ENCODE measurements at places on chromosomes 3 and 15.

DNA sequence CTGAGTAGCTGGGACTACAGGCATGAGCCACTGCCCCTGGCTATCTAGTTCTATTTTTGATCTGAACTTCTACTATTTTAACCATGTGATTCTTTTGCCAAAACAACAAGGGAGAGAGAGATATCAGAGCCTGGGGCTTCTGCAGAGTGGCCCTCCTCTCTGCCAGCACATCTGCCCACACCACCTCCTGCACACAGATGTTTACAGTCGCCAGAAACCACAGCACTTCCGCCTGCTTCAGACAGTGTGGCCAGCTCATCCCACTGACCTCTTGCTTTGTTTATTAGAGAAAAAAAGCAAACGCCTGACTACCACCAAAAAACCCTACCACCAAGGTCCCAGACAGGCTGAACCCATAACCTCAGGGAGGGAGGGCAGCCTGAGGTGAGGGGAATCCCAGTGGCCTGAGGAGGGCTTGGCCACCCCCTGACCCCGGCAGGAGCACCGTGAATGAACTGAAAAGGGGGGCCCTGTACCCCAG lies 85.9 kb upstream of the ABHD2 start:
- no peak for DNase-seq

DNA sequence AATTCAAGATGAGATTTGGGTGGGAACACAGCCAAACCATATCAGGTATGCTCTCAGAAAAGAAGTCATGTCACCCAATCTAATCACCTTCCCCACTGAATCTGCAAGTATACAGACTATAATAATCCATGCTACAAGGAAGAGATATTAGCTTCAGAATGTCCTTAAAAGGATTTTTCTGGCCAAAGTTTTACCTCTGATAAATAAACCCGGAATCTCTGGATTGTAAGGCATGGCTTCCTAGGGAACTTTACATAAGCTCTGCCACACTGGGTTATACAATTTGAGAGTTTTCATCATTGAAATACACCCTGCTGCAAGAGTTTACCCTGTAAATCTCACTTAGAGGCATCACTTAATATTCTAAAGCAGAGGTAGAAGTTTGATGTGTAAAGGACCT lies 330.5 kb upstream of the KCNMB2 start:
- no peak for DNase-seq

GRCh38 chr3:159922193-159922840 lies 66.3 kb upstream of the IL12A start:
- DNase-seq, result no peak

- DNase-seq, result no peak
These were observed 132.5 kb downstream of the CMSS1 start for GRCh38 chr3:99949956-99950670.

DNA sequence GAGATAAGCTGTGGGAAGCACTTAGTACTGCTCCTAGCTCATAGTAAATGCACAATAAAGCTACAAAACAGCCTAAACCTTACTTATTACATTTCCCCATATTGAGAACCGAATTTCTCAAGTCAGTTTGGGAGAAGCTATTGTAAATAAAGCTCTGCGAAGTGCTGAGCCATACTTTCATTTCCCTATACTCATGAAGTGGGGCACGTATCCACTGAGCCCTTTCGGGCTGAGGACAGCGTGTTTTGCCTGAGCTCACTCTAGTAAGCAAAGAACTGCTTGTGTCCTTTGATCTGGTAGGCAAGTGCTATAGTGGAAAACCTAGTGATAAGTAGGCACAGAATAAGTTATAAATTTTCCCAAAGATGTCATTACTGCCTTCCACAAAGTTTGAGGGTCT lies 165.0 kb downstream of the RSL24D1 start:
- no peak for DNase-seq

Measured in cerebellum (tissue), 4 donors.